Amygdala (tissue), 56 donors: ENCODE measurements at places on chromosomes 3 and 15.

GRCh38 chr3:8416965-8417364, 84.7 kb upstream of the LMCD1 start:
- DNase-seq: no peak

GRCh38 chr3:64932016-64932518, 244.3 kb upstream of the ADAMTS9 start:
- DNase-seq: no peak

- no peak for DNase-seq
These were observed 99.3 kb downstream of the BDH1 start for GRCh38 chr3:197456261-197457091.

DNA sequence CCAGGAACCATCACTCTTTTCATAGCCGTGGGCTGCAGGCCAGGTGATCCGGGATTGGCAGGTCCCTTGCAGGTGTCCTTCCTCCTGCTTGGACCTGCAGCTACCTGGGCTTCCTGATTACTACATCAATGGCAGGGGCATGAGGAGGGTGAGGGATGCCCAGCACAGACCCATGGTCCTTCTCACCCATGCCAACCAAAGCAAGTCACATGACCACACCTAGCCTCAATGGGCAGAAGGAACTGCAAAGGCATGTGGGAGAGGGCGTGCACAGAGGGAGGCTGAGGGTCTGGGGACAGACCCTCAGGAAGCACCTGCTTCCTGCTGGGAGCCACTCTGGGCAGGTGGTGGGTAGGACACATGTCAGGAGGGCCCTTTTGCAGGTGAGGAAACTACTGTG, 105.2 kb downstream of the NUP210 start:
- no peak for DNase-seq

- no peak for DNase-seq
These were observed 41.0 kb upstream of the MANF start for GRCh38 chr3:51343918-51344687.

DNA sequence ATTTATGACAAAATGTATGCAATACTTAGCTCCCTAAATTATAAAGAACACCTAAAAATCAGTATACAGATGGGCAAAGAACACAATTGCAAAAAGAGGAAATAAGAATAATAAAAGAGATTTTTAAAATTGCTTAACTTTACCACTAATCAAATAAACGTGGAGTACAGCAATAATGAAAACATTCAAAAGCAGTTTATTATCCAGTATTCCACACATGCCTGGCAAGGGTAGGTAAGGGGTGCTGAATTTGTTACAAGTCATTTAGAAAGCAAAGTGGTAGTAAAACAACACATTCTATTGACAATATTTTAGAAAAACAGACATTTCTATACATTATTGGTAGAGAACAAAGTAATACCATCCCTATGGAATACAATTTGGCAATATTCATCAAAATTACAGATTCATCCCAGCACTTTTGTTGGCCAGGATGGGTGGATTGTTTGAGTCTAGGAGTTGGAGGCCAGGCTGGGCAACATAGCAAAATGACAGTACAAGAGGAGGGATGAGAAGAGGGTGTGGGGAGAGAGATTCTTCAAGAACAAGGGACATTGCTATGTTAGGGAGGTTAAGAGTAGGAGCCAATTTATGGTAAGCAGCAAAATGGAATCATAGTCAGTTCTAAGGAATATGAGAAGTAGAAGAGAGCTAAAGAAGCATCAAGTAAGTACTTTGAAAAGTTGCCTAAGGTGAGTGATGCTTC, 3.7 kb upstream of the ACKR4 start:
- no peak for DNase-seq

DNA sequence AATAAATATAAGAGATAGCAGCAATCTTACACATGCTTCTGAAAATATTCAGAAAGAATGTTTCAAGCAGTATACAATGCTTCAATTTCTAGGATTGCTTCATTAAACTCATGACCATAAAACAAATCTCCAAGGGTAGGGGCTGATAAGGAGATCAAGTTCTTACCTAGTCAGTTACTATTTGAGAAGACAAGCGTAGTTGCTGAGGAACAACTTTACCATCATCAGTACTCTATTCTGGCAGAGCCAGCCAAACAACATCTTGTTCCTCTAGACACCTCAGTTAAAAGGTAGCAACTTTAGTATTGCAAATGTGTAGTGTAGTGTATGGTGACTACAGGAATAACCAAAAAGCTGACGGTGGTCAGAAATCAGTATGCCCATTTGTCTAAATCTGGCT, 85.4 kb upstream of the CHRM5 start:
- no peak for DNase-seq

DNA sequence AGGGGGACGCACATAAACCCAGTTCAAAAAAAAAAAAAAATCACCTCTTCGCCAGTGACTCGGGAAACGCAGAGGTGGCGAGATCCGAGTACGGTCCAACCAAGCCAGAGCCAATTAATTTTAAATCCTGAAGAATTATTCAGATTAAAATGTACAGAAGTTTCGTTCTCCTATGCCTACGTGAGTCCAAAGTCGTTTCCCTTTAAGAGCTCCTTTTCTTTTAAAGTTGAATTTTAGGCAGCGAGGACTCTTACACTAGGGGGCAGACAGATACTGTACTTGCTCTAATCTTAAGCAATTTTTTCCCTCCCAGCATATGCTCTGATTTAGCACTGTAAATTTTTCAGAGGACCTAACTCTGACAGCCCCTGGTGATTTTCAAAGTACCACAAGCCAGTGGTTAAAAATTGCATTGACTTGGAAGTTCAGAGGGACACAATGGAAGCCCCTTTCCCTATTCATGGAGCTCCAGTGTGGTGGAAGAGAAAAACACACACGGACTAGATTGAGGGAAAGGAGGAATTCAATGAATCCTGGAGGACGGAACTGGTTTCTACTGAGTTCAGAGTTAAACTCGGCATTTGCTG, 3.3 kb upstream of the NR2F2 start:
- peak; percentile 59 for DNase-seq

- DNase-seq: no peak
These were observed 14.1 kb downstream of the GYG1 start for GRCh38 chr3:149005416-149005815.

DNA sequence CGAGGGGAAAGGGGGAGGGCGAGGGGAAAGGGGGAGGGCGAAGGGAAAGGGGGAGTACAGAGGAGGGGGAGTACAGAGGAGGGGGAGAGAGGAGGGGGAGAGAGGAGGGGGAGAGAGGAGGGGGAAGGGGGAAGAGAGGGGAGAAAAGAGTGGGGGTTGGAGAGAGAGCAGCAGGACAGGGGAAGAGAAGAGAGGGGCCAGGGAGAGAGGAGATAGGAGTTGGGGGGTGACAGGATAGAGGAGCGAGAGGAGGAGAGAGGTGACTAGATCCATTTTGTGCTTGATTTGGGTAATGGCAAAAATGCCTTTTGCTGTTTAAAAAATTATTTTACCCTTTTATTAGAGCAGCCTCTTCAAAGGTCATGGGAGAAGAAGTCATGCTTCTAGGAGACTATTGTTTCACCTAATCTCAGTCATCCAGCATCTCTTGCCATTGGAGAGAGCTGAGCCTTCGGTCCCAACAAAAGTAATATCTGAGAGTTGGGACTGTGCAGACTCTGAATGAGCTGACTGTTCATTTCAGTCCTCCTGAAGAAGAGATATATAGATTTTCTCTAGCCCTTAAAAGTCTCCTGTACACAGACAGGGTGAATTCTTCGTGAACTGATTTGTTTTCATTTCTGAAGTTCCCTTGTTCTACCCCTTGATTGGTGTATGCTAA, 15.1 kb upstream of the TOP2B start:
- no peak for DNase-seq

DNA sequence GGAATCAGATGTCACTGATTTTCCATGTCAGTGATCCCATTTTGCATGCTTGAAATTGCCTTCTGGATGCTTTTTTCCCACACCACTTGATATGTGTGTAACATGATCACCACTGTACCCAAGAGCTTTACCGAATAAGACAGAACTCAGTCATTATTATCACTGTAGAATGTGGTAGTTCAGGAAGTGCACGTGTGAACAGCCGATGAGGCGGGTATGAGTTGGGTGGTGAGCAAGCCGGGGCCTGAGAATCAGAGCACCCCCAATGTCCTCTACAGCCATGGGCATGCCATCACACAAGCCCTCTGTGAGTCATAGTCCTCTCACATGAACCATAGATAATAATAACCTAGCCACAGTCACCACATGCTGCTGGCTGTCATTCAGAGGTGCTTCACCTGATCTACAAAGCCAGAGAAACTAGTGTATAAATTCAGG, 470.8 kb downstream of the SOX2 start:
- DNase-seq: no peak

DNA sequence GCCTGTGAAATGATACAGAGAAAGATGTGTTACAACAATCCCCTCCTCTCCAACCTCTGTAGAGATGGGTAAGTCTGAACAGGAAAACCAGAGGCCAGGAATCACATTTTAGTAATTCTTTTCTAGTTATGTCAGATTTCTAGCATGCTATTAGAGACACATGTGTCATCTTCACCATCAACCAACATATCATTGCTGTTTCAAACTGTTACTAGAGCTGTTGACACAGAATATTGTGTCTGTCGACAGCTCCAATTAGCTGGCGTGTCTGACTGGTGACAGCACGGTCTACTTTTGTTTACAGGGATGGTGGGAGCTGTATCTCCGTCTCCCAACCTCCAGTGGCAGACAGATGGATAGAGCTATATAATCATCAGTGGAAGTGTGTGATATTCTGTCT, 393.2 kb downstream of the SOX2 start:
- no peak for DNase-seq

GRCh38 chr3:9153904-9154619, 95.4 kb downstream of the SRGAP3 start:
- peak; percentile 55 for DNase-seq
